ENCODE measurements at places on chromosomes 2 and 18. TPM values are rescaled to one million over a fixed set of nuclear protein-coding genes. Genes with fewer than 3 reads are reported as not detected.

DNA sequence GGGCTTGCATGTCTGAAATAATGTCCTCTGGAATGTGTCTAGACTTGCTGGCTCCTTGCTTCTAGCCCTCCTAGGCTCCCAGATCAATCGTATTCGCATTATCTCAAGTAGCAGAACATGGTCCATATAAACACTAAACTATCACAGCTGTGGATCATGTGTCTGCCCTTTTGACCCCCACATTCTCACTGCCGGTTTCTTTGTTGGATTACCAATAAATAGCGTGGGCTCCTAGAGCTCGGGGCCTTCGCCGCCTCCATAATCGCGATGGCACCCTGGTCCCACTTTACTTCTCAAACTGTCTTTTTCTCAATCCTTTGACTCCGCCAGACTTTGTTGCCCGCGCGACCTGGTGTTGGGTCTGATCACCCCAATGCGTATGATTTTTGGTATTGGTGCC lies 6.3 kb upstream of the SCYGR8 start:
- DNase-seq: no peak

GRCh38 chr2:152336854-152337510 lies 2.0 kb downstream of the FMNL2 start:
- peak; percentile 29 for DNase-seq

DNA sequence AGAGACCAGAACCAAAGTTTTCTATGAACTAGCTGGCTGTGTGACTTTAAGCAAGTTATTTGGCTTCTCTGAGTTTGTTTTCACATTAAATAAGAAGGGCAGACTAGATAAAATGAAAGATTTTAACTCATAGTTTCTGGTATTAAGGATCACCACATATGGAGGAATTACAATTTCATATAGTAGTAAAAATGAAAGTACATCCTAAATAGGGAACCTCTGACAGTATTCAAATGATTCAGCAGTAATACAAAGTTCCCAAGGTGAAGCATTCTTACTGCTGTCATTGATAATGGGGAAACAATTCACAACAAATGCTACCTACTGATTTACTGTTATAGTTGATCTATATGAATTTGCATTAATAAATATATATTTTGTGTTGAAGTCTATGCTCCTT lies 170.3 kb upstream of the VRK2 start:
- DNase-seq: no peak

KATNAL2 gene
- 18.1 TPM for total RNA-seq

PFN4 gene
- 1.7 TPM for total RNA-seq

GRCh38 chr18:22207021-22207758 lies 37.8 kb downstream of the GATA6 start:
- DNase-seq: no peak

GRCh38 chr2:107466984-107467773 lies 359.5 kb upstream of the RGPD4 start:
- DNase-seq: no peak

- peak; percentile 53 for DNase-seq
These were observed 39.0 kb upstream of the MAL start for GRCh38 chr2:94986392-94986963.

Data from LHCN-M2 (cell line).